SK-MEL-5 (cell line): ENCODE measurements at places on chromosomes 12 and 14. TPM values are rescaled to one million over a fixed set of nuclear protein-coding genes. Genes with fewer than 3 reads are reported as not detected.

GRCh38 chr12:92002195-92002649, 143.4 kb downstream of the BTG1 start:
- no peak for DNase-seq

GRCh38 chr12:59548930-59549329, 46.9 kb upstream of the SLC16A7 start:
- DNase-seq: no peak

GRCh38 chr12:51852404-51853137, 4.1 kb upstream of the FIGNL2 start:
- no peak for DNase-seq

DNA sequence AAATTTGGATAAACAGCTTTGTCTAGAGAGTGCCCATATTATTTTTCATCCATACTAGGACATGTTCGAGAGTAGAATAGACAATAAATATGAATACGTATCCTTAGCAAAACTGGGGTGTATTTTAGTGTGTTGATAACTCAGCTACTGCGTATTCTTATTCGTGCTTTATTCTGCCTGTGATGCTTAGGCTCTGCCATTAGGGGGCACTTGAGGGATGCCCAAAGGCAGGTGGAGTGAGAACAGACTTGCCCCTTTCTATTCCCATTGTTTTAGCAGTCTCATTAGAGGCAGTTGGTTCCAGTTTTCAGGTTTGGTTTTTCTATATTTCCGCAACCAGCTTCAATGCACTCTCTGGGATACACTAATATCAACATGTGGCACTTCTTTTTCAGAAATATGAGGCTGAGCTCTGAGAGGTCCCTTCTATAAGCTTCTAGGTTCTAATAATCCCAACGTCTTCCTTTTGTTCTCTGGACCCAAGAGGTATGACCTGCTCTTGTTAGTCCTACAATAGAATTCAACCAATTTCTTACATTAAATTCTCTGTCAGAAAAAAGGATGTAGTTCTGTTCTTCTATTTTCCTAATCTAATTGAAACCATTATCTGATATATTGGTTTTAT, 985.7 kb upstream of the FBXO33 start:
- peak; percentile 66 for DNase-seq

GRCh38 chr12:65051218-65051617, 69.9 kb downstream of the WIF1 start:
- DNase-seq: no peak

GRCh38 chr12:6226002-6226678, 25.9 kb downstream of the CD9 start:
- DNase-seq: no peak

GRCh38 chr12:123131291-123131832, 19.5 kb downstream of the PITPNM2 start:
- DNase-seq: no peak

- DNase-seq: no peak
These were observed 6.9 kb upstream of the TCL1B start for GRCh38 chr14:95679148-95679815.

GRCh38 chr12:65619018-65619417, 205.3 kb upstream of the HMGA2 start:
- DNase-seq: no peak

GRCh38 chr12:130669205-130669557, 46.9 kb downstream of the RIMBP2 start:
- no peak for DNase-seq

- DNase-seq: no peak
These were observed 963.2 kb downstream of the DIO2 start for GRCh38 chr14:79248126-79248525.

DNA sequence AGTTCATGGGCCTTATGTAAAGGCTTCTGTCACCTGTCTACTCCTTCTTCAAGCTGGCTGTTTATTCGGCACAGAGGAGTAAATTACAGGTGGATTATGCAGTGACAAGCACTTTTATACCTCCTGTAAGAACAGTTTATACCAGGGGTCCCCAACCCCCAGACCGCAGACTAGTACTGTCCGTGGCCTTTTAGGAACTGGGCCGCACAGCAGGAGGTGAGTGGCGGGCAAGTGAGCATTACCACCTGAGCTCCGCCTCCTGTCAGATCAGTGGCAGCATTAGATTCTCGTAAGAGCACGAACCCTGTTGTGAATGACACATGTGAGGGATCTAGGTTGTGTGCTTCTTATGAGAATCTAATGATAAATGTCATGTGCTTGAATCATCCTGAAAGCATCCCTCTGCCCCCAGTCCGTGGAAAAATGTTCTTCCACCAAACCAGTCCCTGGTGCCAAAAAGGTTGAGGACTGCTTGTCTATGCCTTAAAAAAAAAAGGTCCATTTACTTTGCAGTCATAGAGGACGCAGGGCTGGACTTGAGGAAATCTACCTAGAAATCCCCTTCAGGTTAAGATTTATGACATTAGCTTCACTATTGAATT, 78.8 kb downstream of the ETV6 start:
- DNase-seq: no peak

The EML1 gene
- total RNA-seq: 11.1 and 12.1 TPM in 2 replicates

The SDR9C7 gene
- not detected in 2 replicates for total RNA-seq

The GPR135 gene
- total RNA-seq: 2.4 and 2.9 TPM in 2 replicates
